ENCODE measurements at places on chromosomes 7 and 10.

- no peak for DNase-seq
These were observed 174.4 kb downstream of the MDFIC start for GRCh38 chr7:115096262-115096661.

DNA sequence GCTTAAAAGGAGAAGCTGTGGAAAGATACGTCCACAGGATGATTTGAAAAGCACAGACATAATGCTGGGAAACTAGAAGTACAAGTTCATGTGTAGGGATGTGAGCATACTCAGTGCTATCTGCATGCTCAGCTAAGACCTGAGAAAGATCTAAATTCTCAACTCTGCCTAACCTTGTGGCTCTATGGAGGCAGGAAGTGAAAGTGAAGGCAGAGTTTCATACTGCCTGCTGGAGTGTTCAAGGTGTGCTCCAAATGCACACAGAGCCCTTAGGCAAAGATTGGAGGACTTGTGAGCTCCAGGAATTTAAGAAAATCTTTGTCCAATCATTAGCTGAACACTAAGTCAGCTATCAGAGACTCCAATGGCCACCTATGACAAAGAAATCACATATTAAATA, 190.9 kb downstream of the RNLS start:
- DNase-seq = no peak

GRCh38 chr7:85664341-85664740, 477.5 kb upstream of the SEMA3D start:
- DNase-seq = no peak

DNA sequence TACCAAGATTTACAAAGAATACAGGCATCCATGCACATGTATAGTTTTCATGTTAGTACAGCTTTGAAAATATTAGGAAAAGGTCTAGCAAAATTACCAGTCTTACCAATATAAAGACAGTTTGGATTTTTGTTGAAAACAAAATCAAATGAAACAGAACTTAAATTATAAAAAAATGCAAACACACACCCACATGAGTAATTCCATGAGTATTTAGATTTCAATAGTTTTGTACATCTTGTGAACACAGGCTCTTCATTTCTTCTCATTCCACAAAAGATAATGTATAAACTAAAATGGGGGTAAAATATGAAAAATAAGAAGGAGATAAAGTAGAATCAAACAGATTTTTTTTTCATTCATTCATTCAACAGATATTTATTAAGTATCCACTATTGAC, 682.2 kb upstream of the ANKRD30A start:
- no peak for DNase-seq

DNA sequence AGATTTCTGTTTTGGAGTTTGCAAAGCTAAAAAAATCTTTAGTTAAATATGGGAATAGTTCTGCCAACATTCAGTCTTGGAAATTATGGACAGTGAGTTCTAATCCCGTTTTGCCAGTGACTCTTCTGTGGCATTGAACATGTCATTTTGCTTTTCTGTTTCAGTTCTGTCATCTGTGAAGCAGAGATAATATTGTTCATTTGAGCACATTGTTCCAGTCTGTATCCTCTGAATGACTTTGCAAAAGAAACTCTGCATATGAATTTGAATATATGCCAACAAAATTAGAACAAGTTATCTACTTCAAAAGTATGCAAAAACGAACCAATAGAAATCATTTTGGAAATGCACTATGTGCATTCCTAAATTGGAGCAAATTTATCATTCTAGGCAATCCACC, 746.0 kb upstream of the POT1 start:
- DNase-seq = no peak

DNA sequence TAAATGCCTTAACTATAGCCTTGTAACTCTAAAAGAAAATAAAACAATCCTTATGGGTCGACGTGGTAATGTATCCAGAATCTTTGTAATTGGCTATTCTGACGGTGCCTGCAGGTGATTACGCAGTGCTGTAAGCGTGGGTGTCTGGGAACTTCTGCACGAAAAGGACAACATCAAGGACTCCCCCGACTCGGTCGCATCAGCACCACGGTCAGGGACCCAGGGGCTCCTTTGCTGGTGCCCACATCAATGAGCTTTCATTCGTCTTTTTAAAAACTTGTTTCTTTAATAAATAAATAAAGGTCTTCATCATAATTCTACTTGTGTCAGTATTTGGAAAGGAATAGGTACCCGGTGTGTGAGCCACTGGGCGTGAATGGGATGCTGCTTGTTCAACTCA, 13.2 kb downstream of the MKI67 start:
- no peak for DNase-seq

Measured in CD4-positive, alpha-beta T cell treated with Interleukin-1 beta for 1 hour (primary cell).